ENCODE measurements at places on chromosomes 2 and 18.

DNA sequence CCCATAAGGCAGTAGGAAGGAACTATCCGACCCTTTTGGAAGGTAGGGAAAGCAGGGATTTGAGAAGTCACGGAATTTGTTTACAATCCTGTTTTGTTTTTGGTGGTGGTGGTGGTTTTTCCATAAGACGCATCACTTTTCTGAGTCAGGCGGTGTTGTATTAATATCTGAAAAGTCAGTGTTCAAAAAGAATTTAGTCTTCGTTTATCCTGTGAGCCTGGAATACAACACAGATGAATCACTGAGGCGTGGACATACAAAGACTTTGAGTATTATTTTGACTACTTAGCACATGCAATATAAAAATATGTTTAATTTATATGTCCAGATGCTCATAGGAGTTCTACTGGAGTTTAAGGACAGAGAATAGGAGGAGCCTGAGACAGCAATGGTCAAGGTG lies 785 bp downstream of the ZNF892 start:
- DNase-seq = no peak

DNA sequence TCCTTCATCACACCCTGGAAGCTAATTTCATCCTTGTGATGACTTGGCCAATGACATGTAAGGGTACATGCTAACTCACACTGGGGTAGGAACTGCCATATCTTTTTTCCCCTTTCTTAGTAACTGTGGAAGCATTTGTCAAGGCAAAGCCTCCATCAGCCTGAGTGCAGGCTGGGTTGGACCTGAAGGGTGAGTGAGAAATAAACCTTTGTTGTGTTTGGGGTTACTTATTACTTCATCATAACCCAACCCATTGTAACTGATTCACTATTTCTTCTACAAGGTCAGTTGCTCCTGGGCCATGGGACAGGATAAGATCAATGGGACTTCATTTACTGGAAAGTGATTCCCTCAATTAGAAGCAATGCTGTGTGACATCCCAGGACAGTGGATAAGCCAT lies 108.4 kb downstream of the COL6A3 start:
- no peak for DNase-seq

DNA sequence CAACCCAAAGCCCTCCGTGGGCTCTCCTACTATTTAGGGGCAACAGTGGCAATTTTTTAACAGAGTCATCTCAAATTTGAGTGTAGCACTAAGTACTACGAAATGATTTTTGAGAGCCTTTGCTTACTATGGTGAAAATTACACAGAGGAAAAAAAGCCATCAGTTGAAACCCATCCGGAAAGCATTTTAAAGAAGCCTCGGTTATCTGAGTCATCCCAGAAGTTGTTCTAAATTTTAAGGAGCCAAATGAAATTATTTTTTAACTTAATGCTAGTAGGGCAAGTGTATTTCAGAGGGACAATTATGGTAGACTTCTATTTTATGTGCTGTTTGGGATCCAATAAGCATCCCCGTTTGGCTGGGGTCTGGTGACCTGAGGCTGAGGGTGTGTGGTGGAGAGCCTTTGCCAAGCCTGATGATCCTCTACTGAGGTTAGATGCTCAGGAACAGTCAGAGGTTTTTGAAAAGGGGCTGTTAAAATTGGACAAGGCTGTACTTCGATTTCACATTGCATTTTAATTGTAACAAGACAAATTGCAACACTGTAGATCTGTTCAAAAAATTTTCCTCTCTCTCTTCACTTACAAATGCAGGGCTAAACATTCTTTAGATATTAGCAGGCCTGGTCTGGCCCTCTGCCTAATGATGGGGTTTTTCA lies 47.0 kb downstream of the RAPGEF4 start:
- no peak for DNase-seq

GRCh38 chr2:216710551-216711301 lies 15.4 kb upstream of the IGFBP5 start:
- no peak for DNase-seq

DNA sequence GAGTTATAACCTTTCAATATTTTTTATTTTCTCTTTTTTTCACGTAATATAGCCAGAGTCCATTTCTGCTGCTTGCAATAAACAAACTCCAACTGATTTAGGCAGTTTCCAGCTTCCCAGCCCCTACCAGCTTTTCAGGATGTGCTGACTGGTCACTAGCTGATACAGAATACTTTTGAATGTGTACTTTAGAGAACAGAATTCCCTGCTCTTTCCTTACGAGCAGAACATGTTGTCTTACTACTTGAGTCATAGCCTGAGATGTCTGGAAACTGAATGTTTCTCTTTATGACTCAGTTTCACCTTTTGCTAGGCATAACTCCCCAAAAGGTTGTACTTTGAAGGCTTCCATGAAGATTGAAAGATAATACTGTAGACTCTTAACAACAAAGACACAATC lies 44.5 kb upstream of the KCNE4 start:
- DNase-seq = no peak
